Nucleus accumbens (tissue), 56 donors: ENCODE measurements at places on chromosomes 1 and 21.

DNA sequence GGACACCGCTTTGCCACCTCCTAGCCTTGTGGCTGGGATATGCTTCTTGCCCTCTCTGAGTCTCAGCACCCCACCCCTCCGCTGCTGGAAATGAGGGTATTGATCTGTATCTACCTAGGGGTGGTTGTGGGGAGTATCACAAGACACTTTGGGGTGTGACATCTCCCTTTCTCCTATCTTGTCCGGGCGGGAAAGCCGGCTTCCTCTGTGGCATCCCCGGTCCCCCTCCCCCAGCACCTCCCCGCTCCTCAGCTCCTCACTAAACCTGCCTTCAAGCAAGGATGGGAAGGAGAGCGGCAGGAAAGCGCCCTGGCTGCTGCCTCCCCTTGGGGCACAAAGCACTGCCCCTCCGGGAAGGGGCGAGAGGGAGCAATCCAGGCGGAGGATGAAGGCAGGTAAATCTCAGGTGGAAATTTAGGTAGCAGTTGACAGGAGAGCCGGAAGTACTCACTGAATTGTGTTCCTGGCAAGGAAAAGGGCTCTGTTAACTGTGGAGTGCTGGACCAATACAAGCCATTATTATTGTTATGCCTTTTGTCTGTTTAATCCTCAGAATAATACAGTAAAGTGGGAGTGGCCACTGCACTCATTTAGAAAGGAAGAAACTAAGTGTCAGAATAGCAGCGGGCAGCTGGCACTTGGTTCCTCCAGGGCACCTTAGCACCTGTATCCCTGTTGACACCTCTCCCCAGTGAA lies 49.0 kb upstream of the LRP8 start:
- DNase-seq: no peak

GRCh38 chr21:16059981-16060380 lies 330.2 kb downstream of the USP25 start:
- no peak for DNase-seq

GRCh38 chr1:234168061-234168724 lies 205.1 kb upstream of the COA6 start:
- DNase-seq: no peak

GRCh38 chr21:36425286-36425685 lies 40.1 kb downstream of the CHAF1B start:
- no peak for DNase-seq

- DNase-seq: no peak
Measured at GRCh38 chr1:70504821-70505193, 93.7 kb downstream of the CTH start.

- no peak for DNase-seq
Measured at GRCh38 chr1:242784084-242784483, 259.6 kb upstream of the PLD5 start.

GRCh38 chr1:214386747-214387146 lies 105.8 kb downstream of the SMYD2 start:
- no peak for DNase-seq

GRCh38 chr1:84721152-84721551 lies 30.9 kb upstream of the SSX2IP start:
- DNase-seq: no peak

- no peak for DNase-seq
Measured at GRCh38 chr21:16945580-16945979, 567.3 kb upstream of the CXADR start.

- DNase-seq: peak; percentile 67
Measured at GRCh38 chr1:243849421-243850201, 432 bp downstream of the AKT3 start.

- no peak for DNase-seq
Measured at GRCh38 chr1:52366517-52366827, 467 bp upstream of the CC2D1B start.

- DNase-seq: no peak
Measured at GRCh38 chr1:208108213-208108608, 136.0 kb downstream of the PLXNA2 start.

GRCh38 chr1:245434280-245434679 lies 279.5 kb downstream of the KIF26B start:
- DNase-seq: no peak

- no peak for DNase-seq
Measured at GRCh38 chr1:201251851-201252430, 31.4 kb upstream of the PKP1 start.

DNA sequence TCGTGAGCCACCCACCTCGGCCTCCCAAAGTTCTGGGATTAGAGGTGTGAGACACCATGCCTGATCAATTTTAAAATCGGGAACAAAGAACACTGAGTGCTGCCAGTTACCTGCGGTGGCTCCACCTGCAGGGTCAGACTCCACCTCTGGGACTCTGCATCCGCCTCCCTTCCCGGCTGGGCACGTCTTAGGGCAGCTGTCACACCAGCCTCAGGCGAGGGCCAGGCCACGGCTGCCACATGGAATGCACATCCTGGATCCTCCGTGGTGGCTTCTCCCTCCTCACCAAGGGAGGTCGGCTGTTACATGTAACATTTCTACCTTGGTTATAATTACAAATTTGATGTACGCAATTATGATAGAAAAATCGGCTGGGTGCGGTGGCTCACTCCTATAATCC lies 5.9 kb upstream of the MXRA8 start:
- DNase-seq: no peak

DNA sequence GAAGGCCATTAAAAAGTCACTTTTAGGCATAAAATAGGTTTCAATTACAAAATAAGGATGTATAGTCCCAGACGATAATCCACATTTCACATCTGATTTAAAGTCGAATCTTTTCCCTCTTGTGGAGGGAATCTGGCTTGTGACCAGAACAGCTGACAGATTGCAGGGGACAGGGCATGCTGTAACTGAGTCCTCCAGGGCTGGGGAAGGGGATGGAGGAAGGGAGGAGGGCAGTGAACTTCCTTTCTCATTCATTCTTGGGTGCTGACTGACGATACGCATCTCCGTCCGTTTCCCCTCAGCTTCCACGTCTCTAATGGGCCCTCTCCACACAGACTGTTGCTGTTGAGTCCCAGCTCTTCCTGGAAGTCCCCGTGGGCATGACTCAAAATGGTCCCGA lies 108.1 kb upstream of the CSF3R start:
- no peak for DNase-seq

DNA sequence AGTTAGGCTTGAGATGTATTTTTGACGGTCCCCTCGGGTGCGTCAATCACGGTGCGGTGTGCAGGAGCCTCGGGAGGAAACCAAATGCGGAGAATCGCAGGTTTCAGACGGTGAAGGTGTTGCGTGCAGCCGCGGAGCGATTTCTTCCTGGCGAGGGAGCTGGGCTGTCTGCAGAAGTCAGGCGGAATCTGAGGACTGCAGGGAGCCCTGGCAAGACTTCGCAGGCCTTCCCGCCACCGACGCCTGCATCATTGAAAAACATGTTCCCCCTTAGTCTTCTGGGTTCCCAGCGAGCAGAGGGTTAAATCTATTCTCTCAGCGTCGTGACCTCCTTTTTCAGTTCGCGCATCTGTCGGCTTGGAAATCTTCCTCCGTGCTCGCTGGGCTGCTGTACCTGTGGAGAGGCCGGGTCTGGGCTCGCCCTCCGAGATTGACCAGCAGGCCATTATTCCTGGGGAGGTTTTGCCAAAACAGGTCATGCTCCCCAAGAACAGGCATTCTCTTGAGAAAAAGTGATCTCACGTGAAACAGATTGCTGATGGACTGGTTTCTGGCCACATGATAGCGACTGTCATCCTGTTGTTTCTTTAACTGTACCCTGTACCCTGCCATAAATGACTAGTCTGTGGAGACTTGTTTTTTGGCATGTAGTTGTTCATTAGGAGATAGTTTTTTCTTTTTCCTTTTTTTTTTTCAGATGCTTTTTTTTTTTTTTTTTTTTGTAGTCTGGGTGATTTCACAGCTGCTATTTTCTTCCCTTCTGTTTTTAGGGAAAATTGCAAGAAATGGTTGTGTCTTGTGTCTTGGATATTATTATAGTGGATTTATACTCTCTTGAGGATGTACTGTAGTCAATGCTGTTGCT lies 894 bp downstream of the EPB41 start:
- peak; percentile 49 for DNase-seq

GRCh38 chr1:110241516-110241915 lies 31.4 kb downstream of the KCNC4 start:
- DNase-seq: no peak

DNA sequence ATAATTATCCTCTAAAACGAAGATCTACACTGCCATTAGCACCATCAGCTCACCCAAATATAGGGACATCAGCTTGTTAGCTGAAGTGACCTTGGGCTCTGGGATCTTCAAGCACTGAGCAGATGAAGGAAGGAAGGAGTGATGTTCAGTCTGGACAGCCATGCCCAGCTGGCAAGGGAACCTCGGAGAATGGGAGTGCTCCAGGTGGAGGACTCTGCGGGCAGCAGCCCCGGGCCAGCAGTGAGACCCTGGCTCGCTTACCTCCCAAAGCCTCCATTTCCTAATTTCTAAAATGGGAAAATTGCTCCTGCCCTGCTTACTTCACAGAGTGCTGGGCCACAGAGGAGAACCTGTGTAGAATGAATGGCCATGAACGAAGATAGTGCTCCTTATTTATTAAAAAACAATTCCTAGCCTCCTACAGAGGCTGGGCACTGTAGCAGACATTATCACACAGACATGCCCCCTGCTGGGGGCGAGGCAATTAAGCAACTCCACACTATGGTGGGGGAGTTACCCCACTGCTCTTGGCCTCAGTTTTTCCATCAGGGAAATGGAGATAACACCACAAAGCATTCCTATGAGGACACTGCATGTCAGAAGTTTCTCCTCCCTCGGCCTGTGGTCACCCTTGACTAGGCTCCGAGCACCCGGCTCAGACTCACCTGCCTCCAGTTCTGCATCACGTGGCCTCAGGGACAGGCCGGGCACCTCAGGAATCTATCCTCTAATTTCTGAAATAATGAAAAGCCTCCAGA lies 117.6 kb downstream of the KCNN3 start:
- DNase-seq: no peak

DNA sequence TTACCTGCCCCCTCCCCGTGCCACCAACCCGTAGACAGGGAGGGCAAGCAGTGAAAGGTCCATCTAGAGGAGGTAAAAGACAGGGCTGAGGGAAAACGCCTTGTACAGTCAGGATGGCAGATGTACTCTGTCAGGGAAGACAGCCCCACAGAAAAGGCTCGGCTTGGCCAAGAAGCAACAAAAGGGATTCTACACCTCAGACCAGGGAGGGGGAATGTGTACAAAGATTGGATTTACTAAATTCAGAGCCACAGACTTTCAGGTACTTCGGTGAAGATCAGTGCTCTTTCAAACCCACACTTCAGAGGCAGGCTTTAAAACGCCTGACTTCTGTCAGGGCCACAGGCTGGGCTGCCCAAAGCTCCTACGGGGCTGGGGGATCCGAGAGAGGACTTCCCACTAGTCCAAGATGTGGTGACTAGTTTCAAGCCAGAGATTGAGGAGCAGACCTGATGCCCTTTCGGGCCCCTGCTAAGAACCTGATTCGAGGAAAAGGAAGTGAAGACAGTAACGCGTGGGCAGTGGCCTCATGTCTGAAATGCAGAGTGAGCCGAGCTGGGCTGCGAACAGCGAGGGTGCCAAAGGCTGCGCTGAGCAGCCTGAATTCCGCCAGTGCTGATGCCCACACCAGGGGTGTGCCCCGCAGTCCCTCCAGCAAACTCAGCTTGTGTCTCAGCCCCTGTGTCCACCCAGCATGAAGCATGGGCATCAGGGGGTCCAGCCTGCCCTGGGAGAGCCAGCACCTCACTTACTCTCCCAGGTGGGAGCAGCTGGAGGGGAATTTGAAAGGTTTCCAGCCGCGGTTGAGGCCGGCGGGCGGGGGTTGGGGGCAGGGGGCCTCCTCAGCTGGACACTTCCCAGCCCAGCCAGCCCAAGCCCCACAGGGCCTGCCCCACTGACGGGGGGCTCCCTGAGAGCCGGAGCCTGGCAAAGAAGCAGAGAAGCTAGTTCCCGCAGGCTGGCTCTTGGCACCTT lies 36.2 kb downstream of the KIAA1614 start:
- no peak for DNase-seq

GRCh38 chr1:25026730-25027450 lies 96.8 kb upstream of the RUNX3 start:
- DNase-seq: no peak

DNA sequence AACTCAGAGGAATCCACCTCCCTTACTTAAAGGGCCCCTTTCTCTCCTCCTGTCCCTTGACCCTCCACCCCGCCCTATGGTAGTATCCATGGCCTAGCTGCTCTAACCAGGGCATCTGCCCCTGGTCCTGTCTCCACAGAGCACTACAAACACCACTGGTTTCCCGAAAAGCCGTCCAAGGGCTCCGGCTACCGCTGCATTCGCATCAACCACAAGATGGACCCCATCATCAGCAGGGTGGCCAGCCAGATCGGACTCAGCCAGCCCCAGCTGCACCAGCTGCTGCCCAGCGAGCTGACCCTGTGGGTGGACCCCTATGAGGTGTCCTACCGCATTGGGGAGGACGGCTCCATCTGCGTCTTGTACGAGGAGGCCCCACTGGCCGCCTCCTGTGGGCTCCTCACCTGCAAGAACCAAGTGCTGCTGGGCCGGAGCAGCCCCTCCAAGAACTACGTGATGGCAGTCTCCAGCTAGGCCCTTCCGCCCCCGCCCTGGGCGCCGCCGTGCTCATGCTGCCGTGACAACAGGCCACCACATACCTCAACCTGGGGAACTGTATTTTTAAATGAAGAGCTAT lies 1.7 kb downstream of the BTG2 start:
- DNase-seq: peak; percentile 62

GRCh38 chr1:199545780-199546179 lies 481.7 kb upstream of the NR5A2 start:
- no peak for DNase-seq

DNA sequence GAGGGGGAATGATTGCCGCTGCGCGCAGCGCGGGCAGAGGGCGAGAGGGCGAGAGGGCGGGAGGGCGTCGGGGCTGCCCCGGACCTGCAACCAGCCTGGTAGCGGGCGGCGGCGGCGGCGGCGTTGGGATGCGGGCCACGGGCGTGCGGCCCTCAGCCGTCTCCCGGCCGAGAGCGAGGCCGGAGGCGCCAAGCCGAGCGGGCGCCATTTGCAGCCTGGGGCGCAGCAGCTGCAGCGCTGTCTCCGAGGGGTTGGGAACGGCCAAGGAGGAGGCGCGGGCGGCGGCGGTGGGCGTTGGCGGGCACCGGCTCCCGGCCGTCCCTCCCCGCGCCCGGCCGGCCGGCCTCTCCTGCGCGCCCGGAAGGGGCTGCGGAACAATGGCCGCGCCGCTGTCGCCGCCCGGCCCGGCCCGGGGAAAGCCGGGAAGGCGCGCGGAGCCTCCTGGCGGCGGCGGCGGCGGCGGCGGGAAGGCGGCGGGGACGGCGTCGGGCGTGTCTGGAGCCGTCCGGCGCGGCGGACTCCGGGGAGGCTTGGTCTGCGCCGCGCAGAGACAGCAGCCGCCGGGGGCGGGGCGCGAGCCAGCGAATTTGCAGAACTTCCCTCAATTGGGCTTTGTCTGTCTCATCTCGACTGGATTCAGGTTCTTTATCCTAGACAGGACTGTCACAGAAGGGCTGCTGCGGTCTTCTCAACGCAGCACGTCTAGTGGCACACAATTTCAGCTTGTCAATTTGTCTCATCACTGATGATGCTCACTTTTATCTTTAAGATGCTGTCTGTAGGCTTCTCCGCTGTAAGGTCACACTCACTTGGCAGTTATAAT lies 35.7 kb downstream of the ZBTB8B start:
- no peak for DNase-seq

DNA sequence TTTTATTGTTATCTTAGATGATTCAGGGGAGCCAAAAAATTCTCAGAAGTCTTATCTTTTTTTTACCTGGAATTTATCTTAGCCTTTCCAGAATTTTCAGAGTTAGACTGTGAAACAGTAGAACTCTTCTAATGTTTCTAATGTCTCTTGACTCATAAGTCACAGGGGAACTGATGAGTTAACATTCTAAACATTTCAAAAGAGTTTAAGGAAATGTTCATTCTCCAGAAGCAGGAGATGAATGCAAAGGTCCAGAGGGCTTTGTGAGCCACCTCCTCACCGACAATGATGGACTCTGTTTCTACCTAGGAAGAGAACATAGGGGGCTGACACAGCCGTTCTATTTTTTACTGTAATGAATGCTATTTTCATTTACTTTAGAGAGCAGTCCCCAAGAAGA lies 157.5 kb downstream of the BRINP2 start:
- no peak for DNase-seq
